ENCODE measurements at places on chromosomes 7 and 10.

DNA sequence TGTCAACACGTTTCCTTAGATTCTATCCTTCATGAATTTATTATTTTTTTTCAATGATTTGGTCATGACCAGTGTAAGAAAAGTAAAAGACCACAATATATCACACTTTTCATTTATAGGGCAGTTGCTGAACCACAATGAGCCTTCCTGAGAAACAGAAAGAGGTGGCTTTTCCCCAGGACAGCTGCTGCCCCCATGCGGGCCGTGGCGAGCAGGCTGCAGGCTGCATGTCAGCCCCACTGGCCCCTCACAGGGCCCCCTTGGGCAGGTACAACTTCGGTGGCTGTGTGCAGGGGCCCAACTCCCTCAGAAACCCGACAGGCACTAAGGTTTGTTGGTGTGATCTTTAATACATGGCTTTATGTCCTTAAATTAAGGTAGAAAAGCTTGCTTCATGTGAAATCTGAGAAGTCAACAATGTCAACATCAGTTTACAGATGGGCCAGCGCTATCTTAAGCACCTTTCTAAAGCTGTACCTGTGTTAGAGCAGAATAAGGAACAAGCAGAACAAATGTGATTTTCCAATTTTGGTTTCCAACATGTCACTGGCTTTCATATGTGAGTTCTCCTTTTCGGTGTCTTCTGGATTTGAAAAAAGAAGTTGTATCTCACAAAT lies 10.6 kb downstream of the BEND7 start:
- DNase-seq, result no peak

- DNase-seq, result no peak
These were observed 42.5 kb downstream of the C7orf25 start for GRCh38 chr7:42869131-42870020.

DNA sequence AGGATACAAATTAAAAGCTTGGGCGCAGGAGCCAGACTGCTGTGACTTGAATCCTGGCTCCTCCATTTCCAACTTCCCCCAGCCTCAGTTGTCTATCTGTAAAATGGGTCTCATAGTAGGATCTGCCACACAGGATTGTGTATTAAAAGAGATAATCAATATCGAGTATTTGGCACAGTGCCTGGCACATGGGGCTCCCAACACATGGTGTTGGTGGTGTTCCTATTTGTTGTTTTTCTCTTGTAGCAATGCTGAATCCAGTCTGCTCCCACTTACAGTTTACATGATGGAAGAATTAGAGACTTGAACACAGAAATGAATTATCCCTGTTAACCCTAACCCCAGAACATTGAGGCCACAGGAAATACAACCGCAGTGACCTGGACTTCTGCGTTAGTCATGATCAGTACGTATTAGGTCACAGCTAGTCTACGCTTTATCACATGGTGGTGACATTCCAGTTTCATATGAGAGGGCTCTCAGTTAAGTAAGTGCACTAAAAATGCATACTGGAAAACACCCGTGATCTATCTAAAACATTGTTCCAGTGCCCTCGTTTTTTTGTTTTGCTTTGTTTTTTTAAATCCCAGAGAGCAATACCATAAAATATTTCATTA lies 169.5 kb upstream of the KLF14 start:
- DNase-seq, result no peak

GRCh38 chr10:60908031-60908430 lies 36.0 kb downstream of the RHOBTB1 start:
- no peak for DNase-seq

DNA sequence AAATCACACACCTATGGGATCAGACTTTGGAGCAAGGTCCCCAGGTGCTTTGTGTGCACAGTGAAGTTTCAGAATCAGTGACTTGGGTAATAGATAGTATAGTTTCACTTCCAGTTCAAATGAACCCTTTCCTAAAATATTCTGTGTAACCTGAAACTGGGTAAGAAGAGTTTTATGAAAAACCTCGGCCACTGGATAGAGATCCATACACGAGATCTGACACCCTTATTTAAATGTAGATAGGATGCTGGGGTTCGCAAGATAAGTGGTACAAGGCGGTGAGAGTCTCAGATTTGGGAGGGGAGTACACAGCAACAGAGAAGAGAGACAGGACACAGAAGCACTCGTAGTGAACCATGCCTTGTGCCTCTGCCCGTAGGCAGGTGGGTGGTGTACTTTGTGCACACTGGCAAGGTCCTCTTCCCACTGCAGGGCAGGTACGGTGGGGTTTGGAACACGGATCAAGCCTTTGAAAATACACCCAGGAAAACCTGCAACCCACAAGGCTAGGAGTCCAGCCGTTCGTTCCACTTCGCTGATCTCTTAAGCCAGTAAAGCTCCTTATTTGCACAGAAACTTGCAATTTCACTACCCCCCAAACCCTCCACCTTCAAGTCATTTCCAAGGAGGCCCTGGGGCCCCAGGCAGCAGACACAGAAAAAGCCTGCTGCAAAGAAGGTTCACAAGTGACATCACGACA lies 162.8 kb downstream of the USP6NL start:
- no peak for DNase-seq

DNA sequence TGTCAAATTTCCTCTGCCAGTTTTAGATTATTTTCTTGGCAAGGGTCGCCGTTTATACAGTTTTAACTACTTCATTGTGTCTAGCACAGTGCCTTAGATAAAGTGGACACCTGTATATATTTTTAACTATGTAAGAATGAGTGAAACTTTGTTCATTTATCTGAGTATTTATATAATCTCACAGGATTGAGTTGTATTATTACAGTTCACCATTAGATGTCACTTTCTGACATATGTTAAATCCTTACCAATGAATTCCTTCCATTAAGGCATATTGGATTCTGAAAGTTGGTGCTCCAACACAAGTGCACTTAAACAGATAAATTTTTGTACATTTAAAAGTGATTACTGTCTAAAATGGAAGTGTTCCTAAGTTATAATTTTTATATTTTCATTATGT lies 43.0 kb downstream of the ZMYND11 start:
- DNase-seq, result peak; percentile 8

DNA sequence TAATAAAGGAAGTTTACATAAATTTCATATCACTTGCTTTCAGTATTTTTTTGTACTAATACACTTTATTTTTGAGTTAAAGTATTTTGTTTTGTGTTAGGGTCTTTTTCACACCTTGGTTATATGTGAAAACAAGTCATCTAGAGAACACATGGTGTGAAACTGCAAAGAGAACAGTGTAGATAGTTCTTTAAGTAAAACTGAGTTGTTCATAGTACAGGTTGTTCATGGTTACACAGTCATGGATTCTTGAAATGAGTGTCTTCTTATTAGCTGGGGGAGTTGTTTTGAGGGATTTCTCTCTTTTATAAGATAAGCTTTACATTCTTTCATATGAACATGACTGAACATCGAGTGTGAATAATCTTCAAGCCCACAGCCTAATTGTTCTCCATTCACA lies 244.2 kb downstream of the THSD7A start:
- DNase-seq, result no peak

GRCh38 chr10:116826803-116827202 lies 22.5 kb upstream of the ENO4 start:
- no peak for DNase-seq

DNA sequence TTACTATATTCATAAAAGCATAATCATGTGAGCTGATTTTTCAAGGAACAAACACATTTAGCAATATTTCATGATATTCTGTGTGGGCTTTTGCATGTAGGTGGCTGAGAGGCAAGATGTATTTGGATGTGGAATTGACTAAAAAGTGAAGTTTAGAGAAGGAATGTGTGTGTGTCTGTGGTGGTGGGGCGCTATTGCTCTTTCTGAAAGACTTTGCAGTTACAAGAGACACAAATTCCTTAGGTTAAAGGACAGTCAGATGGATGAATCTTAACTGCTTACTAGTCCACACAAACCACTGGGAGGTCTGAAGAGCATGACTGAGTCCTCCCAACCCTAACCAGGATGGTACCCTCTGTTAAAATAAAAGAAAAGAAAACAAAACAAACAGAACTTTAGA lies 200.1 kb downstream of the SDHAF3 start:
- DNase-seq, result no peak

- no peak for DNase-seq
These were observed 6.1 kb upstream of the FGL2 start for GRCh38 chr7:77205706-77206105.

GRCh38 chr7:51054231-51054630 lies 262.4 kb downstream of the COBL start:
- no peak for DNase-seq

GRCh38 chr10:112223725-112224124 lies 40.2 kb upstream of the GPAM start:
- no peak for DNase-seq

GRCh38 chr7:22715969-22716368 lies 11.0 kb upstream of the IL6 start:
- DNase-seq, result no peak

- DNase-seq, result no peak
These were observed 94.3 kb upstream of the ADO start for GRCh38 chr10:62710182-62710581.

DNA sequence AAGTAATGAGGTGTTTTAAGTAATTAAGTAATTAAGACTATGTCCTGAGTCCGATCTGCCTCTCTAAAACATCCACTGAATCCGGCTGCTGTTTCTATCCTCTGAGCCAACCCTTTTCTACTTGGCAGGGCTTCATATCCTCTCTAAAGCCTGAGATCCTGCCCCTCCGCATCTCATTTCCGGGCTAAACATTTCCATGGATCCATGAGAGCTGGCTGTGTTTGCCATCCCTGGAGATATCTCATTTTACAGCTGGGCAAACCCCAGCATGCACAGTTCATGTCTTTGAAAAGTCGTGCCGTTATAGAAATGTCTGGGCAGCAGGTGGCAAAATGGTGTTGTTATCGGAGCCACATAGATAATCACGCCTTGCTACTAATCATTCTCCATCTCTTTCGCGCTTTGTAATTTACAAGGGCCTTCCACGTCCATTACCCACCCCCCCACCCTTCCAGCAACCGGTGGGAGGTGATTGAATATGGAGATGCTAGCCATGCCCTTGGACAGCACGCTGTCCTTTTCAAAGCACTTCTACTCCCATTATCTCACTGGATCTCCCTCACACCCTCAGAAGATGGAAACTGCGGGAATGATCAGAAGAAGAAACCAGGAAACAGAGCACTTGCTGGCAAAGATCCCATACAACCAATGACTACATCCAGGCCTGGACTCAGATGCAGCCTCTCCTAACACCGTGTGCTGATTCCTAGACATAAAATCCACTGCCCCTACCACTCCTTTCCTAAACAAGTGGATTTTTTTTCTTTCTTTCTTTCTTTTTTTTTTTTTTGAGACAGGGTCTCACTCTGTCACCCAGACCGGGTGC lies 1189.2 kb downstream of the TYW1 start:
- DNase-seq, result no peak

- no peak for DNase-seq
These were observed 1.9 kb downstream of the VTI1A start for GRCh38 chr10:112448888-112449287.

DNA sequence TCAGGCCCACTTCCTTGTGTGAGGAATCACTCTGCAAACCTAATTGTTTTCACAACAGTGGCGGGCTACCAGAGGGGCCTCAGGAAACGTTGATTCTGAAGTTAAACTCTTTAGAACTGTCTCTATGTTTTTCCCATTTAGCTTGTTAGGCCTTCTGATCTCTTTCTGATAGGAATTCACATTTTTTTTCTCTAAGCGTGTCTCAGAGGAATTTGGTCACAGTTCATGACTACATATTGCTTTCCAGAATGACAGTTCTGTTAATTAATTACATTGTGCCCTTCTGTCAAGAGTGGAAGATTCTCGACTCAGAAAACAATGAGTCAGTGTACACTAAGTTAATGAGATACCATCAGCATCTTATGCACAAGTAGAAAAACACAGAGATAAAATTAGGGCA lies 469.2 kb upstream of the C7orf33 start:
- DNase-seq, result no peak

DNA sequence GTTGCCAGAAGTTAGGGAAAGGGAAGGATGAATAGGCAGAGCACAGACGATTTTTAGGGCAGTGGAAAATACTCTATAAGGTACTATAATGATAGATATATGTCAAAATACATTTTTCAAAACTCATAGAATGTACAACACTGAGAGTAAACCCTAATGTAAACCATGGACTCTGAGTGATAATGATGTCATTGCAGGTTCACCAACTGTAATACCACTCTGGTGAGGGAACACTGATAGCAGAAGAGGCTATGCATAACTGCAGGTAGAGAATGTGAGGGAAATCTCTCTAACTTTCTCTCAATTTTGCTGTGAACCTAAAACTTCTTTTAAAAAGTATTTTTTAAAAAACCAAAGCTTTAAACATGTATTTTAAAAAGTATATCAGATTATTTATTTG lies 22.1 kb downstream of the POT1 start:
- DNase-seq, result no peak

DNA sequence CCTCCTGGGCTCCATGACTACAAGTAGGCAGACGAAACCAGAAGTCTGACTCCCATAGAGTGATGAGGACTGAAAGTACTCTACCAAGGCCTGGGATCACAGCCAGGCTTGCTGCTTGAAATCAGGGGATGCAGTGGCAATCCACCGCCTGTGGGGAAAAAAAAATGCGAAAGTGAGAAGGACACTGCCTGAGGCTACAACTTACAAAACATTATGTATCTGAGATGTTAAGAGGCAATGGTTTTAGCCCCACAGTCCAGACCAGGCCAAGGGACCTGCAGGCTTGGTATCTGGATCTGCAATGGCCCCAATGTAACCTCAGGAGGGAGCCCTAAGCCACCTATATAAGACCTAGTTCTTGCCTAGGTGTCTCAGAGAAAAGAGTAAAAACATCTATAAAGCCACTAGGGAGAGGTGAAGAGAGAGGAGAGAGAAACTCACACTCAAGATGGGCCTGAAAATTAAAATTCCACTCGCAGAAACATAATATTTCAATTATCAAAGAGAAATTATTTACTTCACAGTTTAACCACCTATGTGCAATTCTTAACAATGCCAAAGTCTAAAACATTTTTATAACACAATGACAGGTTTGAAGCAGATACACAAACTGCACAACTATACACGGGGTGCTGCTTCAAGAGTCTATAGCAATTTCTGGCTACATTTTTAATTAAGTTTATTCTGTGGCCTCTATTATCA lies 13.9 kb downstream of the DNAJC1 start:
- DNase-seq, result peak; percentile 16

DNA sequence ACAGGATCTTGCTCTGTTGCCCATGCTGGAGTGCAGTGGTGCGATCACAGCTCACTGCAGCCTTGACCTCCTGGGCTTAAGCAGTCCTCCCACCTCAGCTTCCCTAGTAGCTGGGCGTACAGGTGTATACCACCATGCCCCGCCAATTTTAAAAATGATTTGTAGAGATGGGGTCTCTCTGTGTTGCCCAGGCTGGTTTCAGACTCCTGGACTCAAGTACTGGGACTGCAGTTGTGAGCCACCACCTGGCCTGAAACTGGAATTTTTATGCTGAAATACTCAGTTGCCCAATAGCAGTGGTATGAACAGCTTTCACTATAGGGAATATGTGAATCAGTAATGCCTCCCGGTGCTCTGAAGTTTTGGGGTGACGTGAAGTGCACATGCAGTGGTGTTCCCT lies 7.6 kb downstream of the ZRANB1 start:
- DNase-seq, result no peak

GRCh38 chr7:104123786-104124185 lies 84.0 kb downstream of the ORC5 start:
- DNase-seq, result no peak
